Pulmonary artery endothelial cell (primary cell): ENCODE measurements at places on chromosomes 1 and 21. TPM values are rescaled to one million over a fixed set of nuclear protein-coding genes. Genes with fewer than 3 reads are reported as not detected.

KCNN3 gene
- total RNA-seq = 0.20 and 1.4 TPM in 2 replicates

LCE6A gene
- not detected in 2 replicates for total RNA-seq

RHBG gene
- total RNA-seq = not detected in 2 replicates

HMGCS2 gene
- total RNA-seq = not detected in 2 replicates

ITGB2 gene
- total RNA-seq = 0.07 and 0.13 TPM in 2 replicates

KCNK1 gene
- total RNA-seq = 0.20 and 0.25 TPM in 2 replicates

CGN gene
- total RNA-seq = 0.71 and 0.79 TPM in 2 replicates

TNFRSF14 gene
- total RNA-seq = 25.5 and 41.0 TPM in 2 replicates

B4GALT3 gene
- total RNA-seq = 24.7 and 25.9 TPM in 2 replicates

ETNK2 gene
- 13.5 and 14.2 TPM in 2 replicates for total RNA-seq

FCRLB gene
- total RNA-seq = 0.33 and 0.60 TPM in 2 replicates

ATP1A2 gene
- total RNA-seq = not detected in 2 replicates

IGSF21 gene
- total RNA-seq = not detected in 2 replicates

SELE gene
- 2.1 and 2.8 TPM in 2 replicates for total RNA-seq

VANGL1 gene
- 9.2 and 14.5 TPM in 2 replicates for total RNA-seq

CAMTA1 gene
- 36.7 and 54.0 TPM in 2 replicates for total RNA-seq

CR1 gene
- not detected in 2 replicates for total RNA-seq

NBPF4 gene
- not detected in 2 replicates for total RNA-seq

MARK1 gene
- 0.99 and 2.0 TPM in 2 replicates for total RNA-seq

EPHA10 gene
- total RNA-seq = not detected in 2 replicates

EYA3 gene
- 14.2 and 19.3 TPM in 2 replicates for total RNA-seq

SLFNL1 gene
- total RNA-seq = 0.20 and 0.28 TPM in 2 replicates

DDR2 gene
- total RNA-seq = 41.5 and 48.1 TPM in 2 replicates

OPRD1 gene
- not detected in 2 replicates for total RNA-seq

BTBD8 gene
- 1.2 and 3.1 TPM in 2 replicates for total RNA-seq

ADSS2 gene
- 83.9 and 111 TPM in 2 replicates for total RNA-seq

TNNI3K gene
- total RNA-seq = 0.20 TPM in 1 of 2 replicates, not detected in the other
